ENCODE measurements at places on chromosomes 7 and 10. TPM values are rescaled to one million over a fixed set of nuclear protein-coding genes. Genes with fewer than 3 reads are reported as not detected.

Gene ATOH7
- not detected for total RNA-seq

Gene CRYGN
- total RNA-seq = not detected

DNA sequence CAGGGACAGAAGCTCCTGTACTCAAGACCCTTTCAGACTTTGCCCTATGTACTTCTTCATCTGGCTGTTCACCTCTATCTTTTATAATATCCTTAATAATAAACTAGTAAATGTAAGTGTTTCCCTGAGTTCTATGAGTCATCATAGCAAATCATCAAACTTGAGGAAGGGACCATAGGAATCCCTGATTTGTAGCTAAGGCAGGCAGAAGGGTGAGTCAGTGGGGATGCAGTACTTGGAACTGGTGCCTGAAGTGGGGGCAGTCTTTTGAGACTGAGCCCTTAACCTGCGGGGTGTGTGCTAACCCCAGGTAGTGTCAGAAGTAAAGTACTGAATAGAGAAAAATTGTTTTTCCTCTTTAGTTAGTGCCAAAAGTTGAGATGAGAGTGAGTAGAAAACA, 6.2 kb upstream of the TMEM243 start:
- H3K4me3 ChIP-seq = no peak overlapping the region
- peaks cover 6% of the 10 kb centered on the region for H3K4me1 ChIP-seq
- no peaks in the 10 kb centered on the region for H3K36me3 ChIP-seq
- H3K27me3 ChIP-seq = peaks cover 45% of the 10 kb centered on the region
- H3K27ac ChIP-seq = no peak overlapping the region

- no peaks in the 10 kb centered on the region for H3K27me3 ChIP-seq
- DNase-seq = no peak
- no peaks in the 10 kb centered on the region for H3K36me3 ChIP-seq
- H3K27ac ChIP-seq = no peak overlapping the region
- no peak overlapping the region for H3K4me3 ChIP-seq
Measured at GRCh38 chr10:13730956-13731355, 144.2 kb downstream of the PRPF18 start.
